BJ (cell line): ENCODE measurements at places on chromosomes 1 and 21.

DNA sequence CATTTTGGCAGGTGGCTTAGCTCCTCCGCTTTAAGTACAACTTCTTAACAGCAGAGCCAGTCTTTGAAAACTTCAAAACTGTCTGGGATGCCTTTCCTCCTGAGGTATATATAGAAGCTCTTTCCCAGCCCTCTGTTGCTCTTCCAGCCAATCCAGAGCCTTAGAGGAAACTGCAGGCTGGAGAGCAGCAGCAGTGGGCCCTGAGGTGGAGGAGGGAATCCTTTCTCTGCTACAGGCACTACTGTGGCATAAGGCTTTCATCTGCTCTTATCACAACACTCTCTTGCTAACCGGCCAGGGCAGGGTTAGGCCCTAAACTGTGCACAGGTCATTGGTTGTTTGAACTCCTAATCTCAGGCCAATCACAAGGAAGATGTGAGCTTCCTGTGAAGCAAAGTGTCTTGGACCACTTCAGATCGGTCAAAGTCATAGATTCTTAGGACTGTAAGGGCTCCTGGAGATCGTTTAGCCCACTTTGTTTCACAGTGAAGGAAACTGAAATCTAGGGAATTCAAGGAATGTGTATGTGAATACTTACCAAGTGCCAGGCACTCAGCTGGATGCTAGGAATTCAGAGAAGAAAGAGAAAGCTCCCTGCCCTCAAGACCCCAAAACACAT lies at the start of gene RGS5:
Gene RGS5, minus strand, starts transcription at position 84 of the 619 bp plus-strand sequence. Its CDS starts 81 bp downstream, at position 3.
- no peak for DNase-seq

GRCh38 chr1:185652348-185652747 lies 81.8 kb upstream of the HMCN1 start:
- DNase-seq = no peak

DNA sequence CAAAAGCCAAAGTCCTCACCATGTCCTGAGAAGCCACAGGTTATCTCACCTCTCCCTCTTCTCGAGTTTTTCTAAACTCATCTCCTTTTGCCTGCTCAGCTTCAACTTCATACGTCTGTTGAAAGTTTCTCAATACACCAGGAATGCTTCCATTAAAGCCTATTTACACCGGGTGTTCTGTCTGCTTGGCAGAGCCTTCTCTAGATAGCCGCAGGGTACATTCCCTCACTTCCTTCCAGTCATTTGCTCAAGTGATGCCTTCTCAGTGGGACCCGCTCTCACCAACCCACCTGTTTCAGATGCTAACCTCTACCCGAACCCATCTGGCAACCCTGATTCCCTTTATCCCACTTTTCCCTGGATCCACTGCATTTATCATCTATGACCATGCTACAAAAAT lies 257.0 kb upstream of the ADGRL2 start:
- DNase-seq = no peak

DNA sequence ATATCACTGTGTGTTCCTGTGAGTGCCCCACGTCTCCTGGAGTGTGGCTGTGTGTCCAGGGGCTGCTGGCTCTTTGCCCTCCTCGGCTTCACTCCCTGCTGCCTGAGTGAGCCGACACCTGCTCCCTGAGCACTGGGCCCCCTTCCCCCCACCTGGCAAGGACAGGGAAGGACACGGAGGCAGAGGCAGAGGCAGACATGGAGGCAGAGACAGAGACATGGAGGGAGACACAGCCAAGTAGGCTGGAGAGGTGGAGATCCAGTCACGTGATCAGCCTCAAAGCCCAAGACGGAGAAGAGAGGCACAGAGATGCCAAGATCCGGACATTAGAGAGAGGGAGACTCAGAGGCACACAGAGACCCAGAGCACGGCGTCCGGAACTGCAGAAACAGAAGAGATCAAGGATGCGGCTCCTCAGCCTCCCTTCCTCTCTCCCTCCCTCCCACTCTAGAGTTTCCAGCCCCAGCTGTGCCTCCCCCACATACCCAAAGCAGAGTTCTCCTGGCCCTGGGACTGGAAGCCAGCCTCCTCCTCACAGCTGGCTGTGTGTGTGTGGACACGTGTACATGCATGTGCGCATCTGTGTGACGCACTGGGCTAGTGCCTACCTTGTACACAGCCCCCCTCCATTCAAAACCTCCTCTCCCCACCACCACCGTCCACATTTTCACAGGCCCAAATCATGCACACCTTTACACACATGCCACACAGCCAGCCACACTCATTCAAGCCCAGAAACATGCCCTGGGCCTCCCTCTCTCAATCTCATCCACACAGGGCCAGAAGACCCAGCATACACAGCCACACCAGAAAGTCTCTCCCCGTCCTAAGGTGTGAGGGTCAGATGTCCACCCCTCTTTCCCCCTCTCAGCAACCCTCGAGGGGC lies 39.1 kb upstream of the WASF2 start:
- DNase-seq = no peak

DNA sequence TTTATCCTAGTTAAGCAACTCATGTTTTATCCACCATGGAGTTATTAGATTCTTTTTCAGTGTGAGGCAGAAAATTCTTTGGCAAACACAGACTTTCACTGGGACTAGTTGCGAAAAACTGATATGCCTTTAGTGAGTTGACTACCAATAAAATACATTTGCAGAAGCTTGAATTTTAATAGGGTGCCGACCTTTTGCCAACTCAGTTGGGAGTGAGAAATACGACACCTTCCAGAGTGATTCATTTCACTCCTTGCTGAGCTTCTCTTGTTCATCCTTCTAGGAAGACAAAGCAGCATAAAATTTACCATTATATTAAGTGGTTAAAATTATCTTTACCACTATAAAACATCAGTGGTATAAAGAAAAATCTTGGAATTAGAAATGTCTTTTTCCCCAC lies 1.2 kb upstream of the KRTAP23-1 start:
- no peak for DNase-seq

GRCh38 chr1:243557866-243558265 lies 292.2 kb downstream of the AKT3 start:
- DNase-seq = no peak

DNA sequence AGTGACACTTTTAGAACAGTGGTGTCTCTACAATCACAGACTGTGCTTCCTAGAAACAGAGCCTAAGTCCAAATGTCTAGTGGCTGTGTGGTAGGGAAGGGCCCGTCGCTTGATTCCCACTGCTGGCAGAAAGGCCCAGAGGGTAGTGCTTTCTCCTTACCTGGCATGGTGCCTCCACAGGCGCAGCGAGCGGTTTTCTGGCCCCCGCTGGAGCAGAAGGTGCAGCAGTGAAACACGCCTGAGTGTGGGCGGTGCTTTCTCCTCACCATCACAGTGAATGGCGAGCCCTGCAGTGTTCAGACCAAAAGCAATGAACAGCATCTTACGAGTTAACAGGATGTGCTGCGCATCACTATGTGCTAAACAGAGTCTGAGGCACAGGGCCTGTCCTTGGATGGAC lies 8.3 kb downstream of the TRIM45 start:
- DNase-seq = no peak

DNA sequence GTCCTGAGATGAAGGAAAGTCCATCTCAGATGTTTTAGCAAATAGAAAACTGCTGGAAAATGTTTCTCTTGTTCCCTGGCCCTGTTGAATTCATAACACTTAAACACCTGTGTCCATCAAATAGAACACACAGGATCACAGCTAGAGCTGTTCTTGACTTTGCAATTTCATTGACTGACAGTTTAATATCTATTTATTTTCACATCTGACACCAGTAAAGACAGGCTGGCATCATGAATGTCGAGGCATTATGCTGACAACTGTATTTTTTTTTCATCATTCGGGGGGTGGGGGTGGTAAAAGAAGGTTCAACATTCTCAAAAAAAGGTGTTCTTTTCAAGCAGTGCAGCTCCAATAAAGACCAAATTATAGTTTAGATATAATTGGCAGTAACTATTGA lies 591.2 kb upstream of the PTBP2 start:
- no peak for DNase-seq

DNA sequence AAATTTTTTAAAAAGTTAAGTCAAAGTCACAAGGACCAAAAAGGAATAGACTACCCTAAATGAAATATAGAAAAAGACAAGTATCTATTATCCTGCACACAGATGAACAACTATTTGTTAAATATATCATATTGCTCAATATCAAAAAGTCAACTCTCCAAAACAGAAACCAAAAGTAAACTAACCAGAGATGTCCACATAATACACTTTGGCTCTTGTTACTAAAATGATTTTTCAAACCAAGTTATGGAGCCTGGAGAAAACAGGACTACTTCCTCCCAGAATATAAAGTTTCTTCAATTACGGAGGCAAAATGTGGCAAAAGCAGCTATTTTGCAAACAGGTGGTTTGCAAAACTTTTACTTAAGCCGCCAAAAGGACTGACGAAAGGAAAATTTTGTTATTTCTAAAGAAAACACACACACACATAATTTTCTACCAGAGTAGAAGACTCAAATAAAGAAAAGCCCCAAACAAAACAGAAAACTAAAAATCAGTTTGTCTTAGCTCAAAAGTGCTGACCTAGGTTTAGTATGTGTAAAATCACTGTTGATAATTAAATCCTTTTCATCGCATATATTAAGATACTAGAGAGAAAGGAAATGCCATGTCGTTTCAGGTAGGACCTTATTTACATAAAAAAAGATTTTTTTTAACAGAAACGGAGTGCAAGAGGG lies 1.1 kb downstream of the DPYD start:
- DNase-seq = no peak

GRCh38 chr21:41167348-41168342 lies at the start of gene BACE2:
Gene BACE2 (plus strand): TSS chr21:41168160. CDS start chr21:41168264, 104 bp downstream.
- DNase-seq = no peak

GRCh38 chr21:29145852-29146453 lies 15.5 kb downstream of the MAP3K7CL start:
- no peak for DNase-seq

GRCh38 chr1:66381621-66382275 lies 152.2 kb upstream of the SGIP1 start:
- no peak for DNase-seq

GRCh38 chr1:204213668-204214662 lies at the start of gene GOLT1A:
Gene GOLT1A (minus strand): TSS chr1:204213988. CDS start chr1:204213906, 82 bp downstream.
- DNase-seq = peak; percentile 32

GRCh38 chr1:57546549-57547330 lies 122.9 kb upstream of the DAB1 start:
- DNase-seq = no peak

DNA sequence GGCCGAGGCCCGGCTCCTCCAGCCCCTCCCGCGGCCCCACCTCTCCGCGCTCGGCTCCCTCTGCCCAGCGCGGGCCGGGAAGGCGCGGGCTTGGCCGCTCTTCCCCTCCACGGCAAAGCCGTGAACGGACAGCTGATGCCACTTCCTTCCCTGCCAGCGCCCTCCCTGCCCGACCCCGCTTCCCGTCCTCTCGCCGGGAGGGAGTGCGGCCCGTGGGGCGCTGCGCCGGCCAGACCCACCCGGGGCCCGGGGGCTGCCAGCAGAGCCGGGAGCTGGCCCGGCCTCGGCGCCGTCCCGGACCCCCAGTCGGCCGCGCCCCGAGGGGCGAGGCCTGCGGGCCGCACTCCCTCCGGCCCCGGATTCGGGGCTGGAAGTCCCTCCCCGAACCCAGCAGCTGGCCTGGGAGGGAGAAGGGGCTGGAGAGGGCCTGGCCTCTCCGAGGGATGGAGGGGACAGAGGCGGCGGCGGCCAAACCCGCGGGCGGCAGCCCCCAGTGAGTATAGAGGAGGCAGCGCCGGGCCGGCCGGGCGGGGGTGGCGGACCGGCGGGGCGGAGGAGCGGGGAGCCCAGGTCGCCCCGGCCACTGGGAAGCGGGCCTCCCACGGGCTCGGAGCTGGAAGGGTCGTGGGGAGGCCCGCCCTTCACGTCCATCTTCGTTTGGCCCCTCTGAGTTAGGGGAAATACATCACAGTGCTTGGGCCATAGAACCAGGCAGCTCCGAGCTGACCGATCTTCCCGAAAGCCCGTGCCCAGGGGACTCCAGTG lies at the start of gene KIAA1614:
Gene KIAA1614, plus strand, starts transcription at position 97 of the 765 bp plus-strand sequence. Its CDS starts 347 bp downstream, at position 444.
- no peak for DNase-seq
